Umbilical cord (tissue), 2 donors: ENCODE measurements at places on chromosomes 13 and 19.

DNA sequence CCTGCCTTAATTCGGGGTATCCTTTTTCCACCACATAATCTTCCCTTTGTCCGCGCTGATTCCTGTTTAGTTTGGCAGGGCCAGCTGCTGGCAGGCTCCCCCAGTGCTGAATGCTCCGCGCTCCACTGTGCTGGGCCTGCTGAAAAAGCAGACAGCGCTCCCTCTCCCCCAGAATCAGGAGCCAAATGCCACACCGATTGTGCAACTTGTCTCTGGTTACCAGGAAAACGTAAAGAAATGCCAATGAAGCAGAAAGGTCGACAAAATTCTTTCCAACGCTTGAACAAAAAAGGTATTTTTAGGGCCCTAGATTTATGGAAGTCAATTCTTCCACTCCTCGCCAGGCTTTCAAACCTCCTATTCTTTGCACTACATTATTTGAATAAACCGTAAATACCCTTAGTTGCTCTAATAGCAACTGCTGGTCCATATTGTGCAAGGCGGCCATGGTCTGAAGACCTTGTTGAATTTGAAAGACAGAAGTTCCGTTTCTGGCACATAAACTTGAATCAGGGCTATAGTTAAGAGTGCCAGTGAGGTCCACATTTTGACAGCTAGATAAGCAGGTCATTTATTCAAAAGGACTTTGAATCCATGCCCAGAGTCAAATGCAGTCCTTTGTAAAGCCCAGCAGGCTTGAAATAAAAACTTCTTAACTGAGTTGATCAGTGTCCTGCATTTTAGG is 206.7 kb upstream of the RFC3 start:
- DNase-seq, result peak; percentile 22

- no peak for DNase-seq
Measured at GRCh38 chr13:24557081-24557480, 44.5 kb upstream of the PARP4 start.

GRCh38 chr13:46596466-46596865 is 43.5 kb downstream of the LRCH1 start:
- DNase-seq, result no peak

GRCh38 chr19:31568724-31569123 is 219.5 kb upstream of the TSHZ3 start:
- no peak for DNase-seq

GRCh38 chr19:1106841-1107660 is 3.3 kb downstream of the GPX4 start:
- DNase-seq, result no peak

- no peak for DNase-seq
Measured at GRCh38 chr13:95533545-95534160, 18.9 kb upstream of the CLDN10 start.
